ENCODE measurements at places on chromosomes 7 and 10. TPM values are rescaled to one million over a fixed set of nuclear protein-coding genes. Genes with fewer than 3 reads are reported as not detected.

DNA sequence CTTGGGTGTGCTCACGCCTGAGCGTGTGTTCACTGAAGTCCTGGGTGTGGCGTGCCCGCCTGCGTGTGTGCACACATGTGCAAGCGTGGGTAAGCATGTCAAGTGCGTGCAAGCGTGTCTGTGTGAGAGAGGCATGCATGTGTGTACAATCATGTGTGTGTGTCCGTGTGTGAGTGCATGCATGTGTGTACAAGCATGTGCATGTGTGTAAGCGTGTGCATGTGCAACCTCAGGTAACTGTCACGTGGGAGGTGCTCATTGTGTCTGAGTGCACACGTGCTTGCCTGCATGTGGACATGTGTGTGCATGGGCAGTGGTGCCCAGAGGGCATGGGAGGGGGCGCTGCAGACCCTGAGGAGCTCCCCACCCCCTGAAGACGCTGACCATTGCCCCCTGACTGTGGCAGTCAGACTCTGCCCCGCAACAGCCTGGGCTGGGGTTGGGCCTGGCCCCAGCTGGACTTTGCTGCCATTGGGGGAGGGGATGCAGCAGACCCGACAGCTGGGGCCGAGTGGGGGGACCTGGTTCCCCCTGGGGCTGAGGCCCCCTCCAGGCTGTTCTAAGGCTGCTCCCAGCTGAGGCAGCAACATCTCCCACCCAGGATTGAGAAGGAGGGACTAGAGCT, 88.1 kb downstream of the UNCX start:
- no peak overlapping the region for H3K4me3 ChIP-seq
- H3K4me1 ChIP-seq = no peaks in the 10 kb centered on the region
- H3K36me3 ChIP-seq = no peaks in the 10 kb centered on the region
- DNase-seq = no peak

PHKG1 gene
- total RNA-seq = 2.4 TPM

DNA sequence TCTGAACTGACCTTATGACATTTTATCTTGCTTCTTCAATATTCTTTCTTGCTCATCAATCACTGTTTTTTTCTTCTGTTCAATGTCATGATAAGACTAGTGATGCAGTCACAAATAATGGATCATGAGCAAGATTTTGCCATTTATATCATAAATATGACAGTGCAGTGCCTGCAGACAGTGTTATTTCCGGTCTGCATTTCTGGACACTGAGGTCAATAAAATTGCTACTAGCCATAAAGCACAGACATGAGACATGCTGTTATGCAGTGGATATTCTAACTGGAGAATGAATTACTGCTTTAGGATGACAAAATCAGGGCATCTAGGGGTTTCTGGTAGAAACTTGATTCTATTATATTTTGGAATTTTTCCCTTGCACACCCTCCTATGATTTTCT, 1509.7 kb upstream of the LRRTM3 start:
- no peaks in the 10 kb centered on the region for H3K36me3 ChIP-seq
- H3K27me3 ChIP-seq = no peaks in the 10 kb centered on the region
- H3K27ac ChIP-seq = no peak overlapping the region
- no peaks in the 10 kb centered on the region for H3K4me1 ChIP-seq
- no peak overlapping the region for H3K4me3 ChIP-seq

IFIT2 gene
- total RNA-seq = 4.1 TPM
